Cerebellar nuclear complex (tissue), 1 donor: ENCODE measurements at places on chromosomes 4 and X.

DNA sequence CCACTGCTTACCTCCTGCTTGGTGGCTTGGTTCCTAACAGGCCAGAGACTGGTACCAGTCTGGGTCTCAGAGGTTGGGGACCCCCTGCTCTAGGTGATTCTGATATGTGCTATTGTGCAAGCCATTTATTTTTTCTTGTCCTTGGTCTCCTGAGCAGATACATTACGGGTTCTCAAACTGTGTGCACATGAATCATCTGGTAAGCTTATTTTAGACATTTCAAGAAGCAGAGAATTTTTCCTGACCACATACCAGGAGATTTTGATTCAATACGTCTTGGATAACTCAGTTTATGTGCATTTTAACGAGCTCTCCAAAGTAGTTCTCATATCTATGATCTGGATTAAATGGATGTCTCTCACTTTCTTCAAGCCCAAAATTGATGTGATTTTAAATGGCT is 77.2 kb downstream of the FHIP1A start:
- DNase-seq, result no peak

GRCh38 chr4:102466298-102466697 is 34.9 kb upstream of the NFKB1 start:
- DNase-seq, result no peak

- no peak for DNase-seq
Measured at GRCh38 chr4:77990904-77991358, 66.2 kb upstream of the FRAS1 start.

DNA sequence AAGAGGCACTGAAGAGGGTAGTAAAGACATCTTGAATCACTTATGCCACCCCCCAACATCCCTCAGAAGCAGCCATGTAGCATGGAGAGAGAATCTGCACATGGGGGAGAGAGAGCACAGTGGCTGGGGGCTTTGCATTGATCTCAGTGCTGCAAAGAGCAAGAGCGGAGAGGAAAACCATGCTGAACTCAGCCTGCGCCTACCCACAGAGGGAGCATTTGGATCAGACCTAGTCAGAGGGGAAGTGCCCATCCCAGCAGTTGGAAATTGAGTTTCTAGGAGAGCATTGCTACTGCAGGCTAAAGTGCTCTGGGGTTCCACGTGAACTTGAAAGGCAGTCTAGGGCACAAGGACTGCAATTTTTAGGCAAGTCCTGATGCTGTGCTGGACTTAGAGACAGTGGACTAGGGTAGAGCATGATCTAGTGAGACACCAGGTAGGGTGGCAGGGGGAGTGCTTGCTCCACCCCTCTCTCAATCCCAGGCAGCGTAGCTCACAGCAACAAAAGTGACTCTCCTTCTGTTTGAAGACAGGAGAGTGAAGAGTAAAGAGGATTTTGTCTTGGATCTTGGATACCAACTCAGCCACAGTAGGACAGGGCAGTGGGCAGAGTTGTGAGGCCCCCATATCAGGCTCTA is 9.0 kb upstream of the PROM1 start:
- no peak for DNase-seq

GRCh38 chr4:48801016-48801715 is 21.1 kb upstream of the FRYL start:
- DNase-seq, result no peak

DNA sequence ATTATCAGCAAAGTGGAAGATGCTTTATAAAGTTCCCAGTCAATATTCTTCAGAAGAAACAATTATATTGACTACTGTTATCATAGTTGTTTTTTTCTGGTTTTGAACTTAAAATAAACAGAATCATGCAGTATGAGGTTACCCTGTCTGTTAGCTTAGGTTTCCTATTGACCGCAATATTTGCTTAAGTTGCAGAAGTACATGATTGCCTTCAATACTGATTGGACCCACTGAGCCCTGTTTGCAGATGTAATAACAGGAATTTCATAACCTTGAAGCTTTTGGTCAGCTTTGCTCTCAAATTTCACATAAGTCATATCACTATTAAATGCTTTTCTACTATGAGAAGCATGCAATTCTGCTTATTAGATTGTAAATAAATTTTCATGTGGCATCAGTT is 229.1 kb upstream of the FSTL5 start:
- DNase-seq, result no peak

GRCh38 chr4:3262208-3263052 is 13.5 kb downstream of the MSANTD1 start:
- no peak for DNase-seq

GRCh38 chrX:94435799-94436198 is 761.8 kb downstream of the FAM133A start:
- no peak for DNase-seq

- no peak for DNase-seq
Measured at GRCh38 chr4:68673143-68673542, 2.7 kb upstream of the UGT2B15 start.

GRCh38 chr4:80171251-80171650 is 26.1 kb upstream of the PRDM8 start:
- DNase-seq, result no peak

GRCh38 chr4:47101453-47101852 is 70.1 kb downstream of the GABRB1 start:
- DNase-seq, result no peak

GRCh38 chr4:75566911-75567310 is 11.0 kb downstream of the ODAPH start:
- DNase-seq, result no peak

GRCh38 chrX:46686003-46686645 is 72.8 kb downstream of the SLC9A7 start:
- DNase-seq, result no peak

- DNase-seq, result no peak
Measured at GRCh38 chr4:184898793-184899192, 73.0 kb upstream of the ACSL1 start.
